Stimulated activated CD4-positive, alpha-beta T cell treated with anti-CD3 and anti-CD28 coated beads, TNF-alpha, amount 100 ng/mL, for 1 hour (primary cell): ENCODE measurements at places on chromosomes 13 and 19.

DNA sequence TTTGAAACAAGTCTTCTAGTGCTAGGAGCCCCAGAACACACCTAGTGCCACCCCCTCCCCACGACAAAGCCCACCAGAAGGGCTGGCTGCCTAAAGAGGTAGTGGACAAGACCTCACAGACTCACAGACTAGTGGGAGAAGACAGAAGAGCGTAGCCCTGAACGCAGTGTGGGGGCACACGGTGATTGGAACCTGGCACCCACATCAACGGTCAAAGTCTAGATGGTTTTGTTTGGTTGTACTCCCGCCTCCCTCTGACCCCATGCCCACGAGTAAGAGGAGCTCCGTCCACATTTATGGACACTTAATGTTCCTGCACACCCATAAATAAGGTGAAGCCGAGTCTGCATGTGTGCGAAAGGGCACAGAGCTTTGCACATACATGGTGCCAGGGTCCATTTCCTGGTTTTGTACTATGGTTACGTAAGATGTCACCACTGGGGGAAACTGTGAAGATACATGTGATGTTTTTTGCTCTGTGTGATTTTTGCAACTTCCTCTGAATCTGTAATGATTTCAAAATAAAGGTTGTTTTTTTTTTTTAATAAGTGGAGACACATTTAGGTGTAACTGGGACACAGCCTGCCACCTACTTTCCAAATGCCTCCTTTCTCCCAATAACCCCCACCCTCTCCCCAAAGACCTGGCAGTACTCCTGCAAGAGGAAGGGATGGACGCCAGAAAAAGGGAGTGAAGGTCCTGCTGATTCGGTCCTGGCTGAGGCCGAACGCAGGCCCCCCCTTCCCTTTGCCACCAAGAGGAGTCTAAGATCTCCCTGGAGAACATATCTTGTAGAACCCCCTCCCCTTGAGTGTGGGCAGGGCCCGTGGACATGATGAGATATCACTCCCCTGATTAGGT lies 72.8 kb downstream of the GNG7 start:
- no peak for DNase-seq

DNA sequence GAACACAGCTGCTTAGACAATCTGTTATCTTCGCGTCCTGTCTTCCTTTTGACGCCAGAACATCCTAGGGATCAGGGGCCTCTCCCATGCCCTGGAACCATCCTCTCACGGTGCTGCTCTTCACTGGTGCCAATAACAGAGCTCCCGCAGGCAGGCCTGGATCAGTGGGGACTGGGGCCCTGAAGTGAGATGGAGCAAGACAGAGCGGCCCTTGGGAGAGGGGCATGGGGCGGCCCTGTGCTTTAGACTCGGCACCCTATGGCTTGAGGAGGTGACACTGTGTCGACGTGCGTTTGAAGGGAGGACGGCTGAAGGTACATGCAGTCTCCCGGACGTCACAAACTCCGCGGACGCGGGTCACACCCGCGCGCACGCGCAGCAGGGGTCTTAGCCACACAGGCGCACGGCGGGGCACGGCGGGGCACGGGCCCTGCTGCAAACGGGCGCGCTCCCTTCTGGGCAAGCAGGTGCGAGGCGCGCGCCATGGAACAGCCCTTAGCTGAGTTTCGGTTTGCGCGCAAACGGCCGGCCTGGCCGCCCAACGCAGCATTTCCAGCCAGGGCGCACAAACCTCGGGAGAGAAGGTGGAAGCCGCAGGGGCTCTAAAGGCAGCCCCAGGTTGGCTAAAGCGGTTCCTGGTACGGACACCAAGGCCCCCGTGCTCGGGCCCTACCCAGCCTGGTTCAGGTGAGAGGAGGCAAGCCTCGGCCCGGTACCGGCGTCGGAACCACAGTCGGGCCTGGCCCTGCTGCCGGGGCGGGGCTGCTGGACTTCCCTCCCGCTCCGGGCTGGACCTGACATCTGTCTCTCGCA lies 16.5 kb upstream of the RNF17 start:
- no peak for DNase-seq

DNA sequence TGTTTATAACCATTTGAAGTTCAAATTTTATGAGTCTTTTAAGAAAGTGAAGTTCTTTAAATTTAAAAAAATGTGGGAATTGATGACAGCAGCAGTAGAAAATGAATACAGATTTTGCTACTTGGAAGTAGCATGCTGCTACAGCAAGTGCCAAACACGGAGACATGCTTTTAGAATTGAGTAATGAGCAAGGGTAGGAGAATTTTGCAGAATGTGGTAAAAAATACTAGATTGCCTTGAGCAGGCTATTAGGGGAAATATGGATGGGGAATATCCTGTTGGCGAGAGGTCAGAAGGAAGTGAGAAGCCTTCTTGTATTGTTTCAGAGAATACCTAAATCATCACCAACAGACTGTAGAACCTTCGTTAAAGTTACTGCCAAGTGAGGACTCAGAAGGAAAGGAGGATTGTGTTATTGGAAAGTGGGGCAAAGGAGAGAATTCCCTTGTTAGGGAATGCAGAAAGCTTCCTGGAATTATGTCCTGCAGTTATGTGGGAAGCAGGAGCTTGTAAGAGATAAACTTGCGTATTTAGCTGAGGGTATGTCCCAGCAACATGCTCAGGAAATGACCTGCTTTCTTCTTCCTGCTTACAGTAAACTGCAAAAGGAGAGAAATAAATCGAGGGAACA lies 32.4 kb upstream of the OXGR1 start:
- DNase-seq, result no peak

DNA sequence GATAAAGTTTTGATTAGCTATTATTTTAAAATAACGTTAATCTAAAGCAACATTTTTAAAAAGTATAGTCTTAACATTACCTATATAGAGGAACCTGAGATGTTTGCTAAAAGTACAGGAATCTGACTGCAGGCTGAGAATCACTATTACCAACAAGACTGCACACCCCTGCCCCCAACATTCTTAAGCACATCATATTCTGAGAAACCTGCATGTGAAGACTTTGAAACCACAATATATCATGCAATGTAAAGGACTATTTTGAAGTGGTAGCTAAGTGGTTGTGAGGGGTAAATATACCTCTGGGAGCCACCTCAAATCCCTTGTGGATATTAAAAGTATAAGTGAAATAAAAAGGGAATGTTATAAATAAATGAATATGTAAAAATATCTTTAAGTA lies 119.0 kb upstream of the KLF12 start:
- no peak for DNase-seq

DNA sequence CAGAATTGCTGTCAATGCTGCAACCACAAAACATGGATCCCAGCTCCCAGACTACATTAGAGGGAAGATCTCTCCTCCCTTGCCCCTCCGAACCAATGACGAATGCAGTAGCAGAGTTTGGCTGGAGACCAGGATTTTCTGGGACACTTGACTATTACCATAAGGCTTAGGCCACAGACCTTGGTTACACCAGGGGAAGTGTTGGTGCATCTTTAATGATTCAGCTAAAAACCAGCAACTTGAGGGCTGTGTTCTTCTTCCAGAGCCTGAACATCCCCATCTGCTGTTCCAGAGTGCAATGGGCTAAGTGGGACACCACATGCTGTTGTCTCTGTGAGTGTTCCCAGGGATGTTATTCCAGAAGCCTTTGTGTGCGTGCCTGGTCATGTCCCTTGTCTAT lies 528.2 kb downstream of the LMO7 start:
- no peak for DNase-seq

- no peak for DNase-seq
These were observed 397.6 kb upstream of the KLHL1 start for GRCh38 chr13:70505809-70506208.

DNA sequence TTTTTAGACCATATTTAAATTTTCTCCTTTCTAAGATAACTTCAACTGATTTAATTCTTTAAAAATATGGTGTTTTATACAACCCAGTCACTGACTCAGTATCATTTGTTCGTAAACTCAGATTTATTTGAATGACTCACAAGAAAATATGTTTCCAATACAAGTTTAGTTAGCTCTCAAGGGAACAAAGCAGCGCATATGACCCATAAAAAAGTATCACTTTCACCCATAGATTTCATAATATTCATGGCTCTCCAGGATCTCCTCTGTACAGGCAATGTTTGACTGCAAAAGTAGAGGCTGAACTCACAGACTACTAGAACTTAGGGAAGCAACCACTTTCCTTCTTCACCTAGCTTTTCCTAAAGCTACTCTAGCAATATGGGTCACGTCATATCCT lies 405.6 kb upstream of the PCDH9 start:
- DNase-seq, result no peak

DNA sequence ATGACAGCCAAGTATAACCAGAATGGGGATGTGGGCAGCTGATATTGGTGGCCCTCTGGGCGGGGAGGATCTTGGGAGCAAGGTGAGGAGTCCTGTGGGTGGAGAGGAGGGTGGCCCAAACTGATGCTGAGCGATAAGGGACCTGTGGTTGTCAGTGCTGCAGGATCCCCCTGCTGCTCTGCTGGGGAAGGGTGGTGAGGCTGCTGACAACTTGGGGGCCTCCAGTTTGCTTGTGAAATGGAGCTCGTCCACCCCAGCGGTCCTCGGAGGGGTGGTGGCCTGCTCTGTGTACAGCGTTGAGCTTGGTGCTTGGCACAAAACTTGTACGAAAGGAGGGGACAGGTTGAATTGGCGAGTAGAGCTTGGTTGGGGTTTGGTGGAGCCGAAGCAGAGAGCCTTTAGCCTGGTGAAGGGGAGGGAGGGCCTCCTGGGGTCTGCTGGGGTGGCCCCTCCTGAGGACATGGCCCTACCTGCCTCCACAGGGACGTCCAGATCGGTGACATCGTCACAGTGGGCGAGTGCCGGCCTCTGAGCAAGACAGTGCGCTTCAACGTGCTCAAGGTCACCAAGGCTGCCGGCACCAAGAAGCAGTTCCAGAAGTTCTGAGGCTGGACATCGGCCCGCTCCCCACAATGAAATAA lies 2.9 kb downstream of the RPS11 start:
- no peak for DNase-seq

GRCh38 chr19:8631425-8631819 lies 989 bp downstream of the NFILZ start:
- no peak for DNase-seq

GRCh38 chr13:50353651-50354415 lies 338.6 kb downstream of the KCNRG start:
- no peak for DNase-seq

- DNase-seq, result no peak
These were observed 13.2 kb downstream of the ADGRE3 start for GRCh38 chr19:14661372-14661924.

- no peak for DNase-seq
These were observed 110.4 kb upstream of the KL start for GRCh38 chr13:32905864-32906180.

- no peak for DNase-seq
These were observed 214.4 kb downstream of the RAP2A start for GRCh38 chr13:97648171-97648880.

- no peak for DNase-seq
These were observed 34.9 kb upstream of the HOMER3 start for GRCh38 chr19:18975869-18976268.

- DNase-seq, result no peak
These were observed 6.7 kb downstream of the SAFB2 start for GRCh38 chr19:5615756-5616327.

DNA sequence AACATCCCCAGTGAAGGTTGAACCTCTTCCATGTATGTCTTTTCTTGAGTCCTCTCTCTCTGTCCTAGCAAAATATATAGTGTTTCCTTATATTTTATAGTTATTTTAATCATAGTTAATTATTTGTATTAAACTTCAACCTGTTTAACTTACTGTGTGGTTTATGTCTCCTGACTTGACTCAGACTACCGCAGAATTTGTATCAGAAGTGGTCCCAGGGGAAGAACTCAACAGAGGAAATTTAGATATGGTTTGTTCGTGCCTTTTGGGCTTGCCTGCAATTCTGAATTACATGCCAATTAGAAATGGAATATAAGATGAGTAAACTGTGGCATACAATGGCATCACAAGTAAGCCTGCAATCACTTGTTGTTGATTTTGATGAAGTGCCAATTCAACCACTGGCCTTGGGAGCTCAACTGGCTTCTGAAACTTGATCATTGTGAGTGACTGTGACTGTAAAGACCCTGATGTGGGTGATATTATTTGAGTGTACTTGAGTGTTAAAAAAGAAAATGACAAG lies 1459.5 kb upstream of the PCDH20 start:
- DNase-seq, result no peak

DNA sequence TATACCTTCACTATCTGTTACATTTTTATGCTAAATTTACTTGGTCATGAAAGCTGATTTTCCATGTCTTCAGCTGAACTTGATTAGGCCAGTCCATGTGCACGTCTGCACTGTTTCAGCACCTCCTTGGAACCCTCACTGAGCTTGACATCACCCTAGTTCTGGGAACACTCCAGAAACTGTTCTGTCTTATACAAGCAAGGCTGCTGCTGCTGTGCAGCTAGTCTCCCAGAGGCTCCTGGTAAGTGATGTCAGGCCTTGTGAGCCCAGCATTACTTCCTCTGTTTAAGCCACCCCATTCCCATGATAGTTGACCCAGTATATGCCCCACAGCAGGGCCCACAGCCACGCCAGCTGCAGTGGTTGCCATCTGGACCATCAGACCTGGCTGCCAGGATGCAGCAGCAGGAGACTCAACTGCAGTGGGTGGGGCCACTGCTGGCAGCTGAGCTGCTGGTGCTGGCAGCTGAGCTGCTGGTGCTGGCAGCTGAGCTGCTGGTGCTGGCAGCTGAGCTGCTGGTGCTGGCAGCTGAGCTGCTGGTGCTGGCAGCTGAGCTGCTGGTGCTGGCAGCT lies 90.5 kb upstream of the AKAP11 start:
- DNase-seq, result no peak

DNA sequence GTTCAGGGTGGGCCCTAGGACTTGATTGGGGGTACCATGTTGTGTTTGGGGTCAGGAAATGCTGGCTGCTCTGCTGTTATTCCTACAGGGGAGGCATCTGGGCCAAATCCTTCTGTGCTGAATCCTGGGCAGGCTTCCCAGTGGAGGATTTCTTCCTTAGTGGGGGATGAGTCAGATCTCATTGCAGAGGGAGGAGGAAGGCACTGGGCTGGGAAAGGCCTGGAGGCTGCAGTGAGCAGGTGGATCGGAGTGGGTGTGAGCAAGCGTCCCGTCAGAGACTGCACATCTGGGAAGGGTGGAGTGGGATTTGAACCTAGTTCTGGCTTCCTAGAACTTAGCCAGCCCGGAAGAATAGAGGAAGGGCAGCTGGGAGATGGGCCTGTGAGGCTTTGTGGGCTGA lies 11.5 kb downstream of the CCDC124 start:
- no peak for DNase-seq

DNA sequence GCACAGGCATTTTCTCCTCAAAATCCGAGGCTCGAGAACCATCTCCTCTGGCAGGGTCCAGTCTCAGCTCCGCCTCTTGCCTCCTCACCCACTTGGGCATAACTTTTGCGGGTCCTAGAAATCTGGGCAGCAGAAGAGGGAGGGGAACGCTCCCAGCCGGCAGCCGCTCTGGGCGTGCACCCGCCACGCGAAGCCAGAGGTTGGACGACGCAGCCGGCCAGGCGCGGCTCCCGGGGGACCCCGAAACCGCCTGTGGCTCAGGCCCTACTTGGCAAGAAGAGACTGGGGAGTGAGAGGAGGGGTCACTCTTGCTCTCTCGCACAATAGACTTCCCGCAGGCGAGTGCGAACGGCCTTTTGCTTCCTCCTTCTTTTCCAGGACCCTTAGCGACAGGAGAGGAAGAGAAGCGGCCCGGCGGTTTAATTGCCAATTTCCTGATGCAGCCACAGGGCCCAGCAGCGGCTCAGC lies 6.0 kb upstream of the SOX1 start:
- no peak for DNase-seq
